SJSA1 (cell line): ENCODE measurements at places on chromosomes 13 and 19.

GRCh38 chr19:51415187-51415586 lies 2.3 kb downstream of the SIGLEC10 start:
- no peak for DNase-seq

DNA sequence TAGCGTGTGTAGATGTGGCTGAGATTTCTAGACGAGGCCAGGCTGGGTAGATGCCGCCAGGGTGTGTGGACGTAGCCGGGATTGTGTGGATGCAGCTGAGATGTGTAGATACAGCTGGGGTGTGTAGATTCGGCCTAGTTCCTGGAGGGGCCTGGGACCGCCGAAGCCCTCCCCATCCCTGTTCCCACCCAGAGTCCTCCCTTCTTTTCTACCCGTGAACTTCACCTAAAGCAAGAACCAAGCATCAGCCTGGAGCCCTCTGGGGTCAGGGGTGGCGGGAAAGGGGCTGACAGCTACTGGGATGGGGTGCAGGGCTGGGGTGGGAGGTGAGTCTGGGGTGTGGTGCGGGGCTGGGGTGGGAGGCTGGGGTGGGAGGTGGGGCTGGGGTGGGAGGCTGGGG lies 768 bp downstream of the TMPRSS9 start:
- no peak for DNase-seq

GRCh38 chr13:113304121-113304520 lies 7.1 kb downstream of the LAMP1 start:
- no peak for DNase-seq

DNA sequence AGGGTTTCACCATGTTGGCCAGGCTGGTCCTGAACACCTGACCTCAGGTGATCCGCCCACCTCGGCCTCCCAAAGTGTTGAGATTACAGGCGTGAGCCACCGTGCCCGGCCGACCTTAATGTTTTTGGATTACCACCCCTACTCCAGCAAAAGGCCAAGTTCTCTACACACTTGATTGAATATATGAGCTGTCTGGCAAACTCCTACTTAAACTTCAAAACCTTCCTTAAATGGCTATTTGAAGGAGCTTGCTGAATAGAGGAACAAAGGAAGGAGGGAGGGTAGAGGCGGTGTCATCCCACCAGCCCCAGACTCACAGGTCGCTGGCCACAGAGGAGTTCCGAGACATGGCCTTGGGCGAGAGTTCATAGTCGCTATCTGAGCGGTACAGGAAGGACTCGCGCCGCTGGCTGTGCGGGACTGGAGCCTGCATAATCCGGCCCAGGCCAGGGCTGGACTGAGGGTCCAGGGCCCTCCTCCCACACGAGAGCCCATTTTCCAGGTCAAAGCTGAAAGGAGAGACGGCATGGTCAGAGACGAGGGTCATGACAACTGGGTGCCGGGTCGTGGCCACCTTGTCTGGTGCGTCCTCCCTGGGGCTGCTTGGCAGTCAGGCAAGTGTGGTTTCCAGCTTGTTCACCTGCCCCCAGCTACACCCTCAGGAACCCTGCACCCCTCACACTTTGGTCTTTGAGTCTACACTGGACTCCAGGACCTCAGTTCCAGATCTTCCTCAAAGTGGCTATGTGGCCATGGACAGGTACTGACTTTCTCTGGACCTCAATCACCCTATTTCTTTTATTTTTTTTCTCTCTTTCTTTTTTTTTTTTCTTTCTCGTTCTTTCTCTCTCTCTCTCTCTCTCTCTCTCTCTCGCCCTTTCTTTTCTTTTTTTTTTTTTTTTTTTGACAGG lies 4.2 kb downstream of the PDE4C start:
- no peak for DNase-seq

DNA sequence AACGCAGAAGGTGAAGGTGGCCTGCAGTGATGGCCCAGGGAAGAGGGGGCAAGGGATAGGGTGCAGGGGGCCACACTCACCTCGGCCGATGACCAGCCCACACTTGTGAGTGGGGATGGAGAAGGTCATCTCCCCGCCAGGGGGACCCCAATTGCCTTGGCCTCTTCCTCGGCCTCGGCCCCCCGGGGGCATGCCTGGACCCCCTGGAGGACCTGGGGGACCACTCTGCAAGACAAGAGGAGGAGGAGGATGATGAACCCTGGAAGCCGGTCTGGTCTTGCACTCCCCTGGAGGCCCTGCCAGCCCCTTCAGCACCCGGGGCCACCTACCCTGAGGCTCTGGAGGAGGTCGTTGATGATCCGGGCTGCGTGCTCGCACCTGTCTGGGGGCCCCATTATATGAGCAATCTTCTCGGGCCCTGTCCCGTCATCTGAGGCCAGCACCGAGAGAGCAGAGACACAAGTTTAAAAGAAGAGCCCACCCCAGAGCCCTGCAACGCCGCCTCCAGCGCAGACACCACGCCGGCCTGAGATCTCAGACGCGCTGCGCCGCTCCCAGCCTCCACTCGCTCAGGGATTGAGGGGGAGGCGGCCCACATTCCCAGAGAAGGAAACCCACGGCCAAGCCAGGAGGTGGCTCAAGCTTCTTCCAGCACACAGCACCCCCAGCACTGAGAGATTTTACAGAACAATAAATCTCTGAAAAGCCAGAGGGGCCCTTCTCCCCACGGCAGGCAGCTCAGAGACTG lies 7.8 kb downstream of the KHSRP start:
- DNase-seq: no peak

DNA sequence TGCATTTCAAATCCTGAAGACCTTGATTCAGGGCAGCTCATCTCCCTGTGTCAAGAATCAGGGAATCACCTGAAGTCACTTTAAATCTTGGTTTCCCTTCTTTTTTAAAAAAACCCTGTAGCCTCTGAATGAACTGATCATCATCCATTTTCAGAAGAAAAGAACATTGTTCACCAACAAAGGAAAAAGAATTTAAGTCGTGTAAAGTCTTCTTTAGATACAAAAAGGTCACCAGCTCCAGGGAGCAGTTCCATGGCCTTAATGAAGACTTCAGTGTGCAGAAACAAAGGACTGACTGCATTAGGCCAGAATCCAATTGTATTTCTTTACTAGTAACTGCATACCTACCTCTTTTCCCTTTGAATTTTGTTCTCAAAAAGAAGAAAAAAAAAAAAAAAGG lies 245.0 kb downstream of the ABCC4 start:
- DNase-seq: no peak

DNA sequence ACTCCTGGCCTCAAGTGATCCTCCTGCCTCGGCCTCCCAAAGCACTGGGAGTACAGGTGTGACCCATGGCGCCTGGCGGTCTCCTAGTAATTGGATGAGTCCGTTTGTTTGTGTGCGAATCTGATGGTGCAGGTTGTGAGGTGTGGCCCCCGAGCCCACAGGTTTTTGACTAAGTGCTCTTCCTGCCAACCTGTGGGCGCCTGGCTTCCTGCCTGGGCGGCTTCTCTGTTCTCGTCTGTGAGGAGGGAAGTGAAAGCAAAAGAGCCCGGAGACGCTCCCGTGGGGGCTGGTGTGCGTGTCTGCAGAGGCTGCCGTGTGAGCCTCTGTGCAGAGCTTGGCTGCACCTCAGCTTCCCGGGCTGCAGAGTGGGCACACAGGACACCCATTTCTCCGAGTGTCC lies 10.0 kb downstream of the ARHGAP45 start:
- no peak for DNase-seq

DNA sequence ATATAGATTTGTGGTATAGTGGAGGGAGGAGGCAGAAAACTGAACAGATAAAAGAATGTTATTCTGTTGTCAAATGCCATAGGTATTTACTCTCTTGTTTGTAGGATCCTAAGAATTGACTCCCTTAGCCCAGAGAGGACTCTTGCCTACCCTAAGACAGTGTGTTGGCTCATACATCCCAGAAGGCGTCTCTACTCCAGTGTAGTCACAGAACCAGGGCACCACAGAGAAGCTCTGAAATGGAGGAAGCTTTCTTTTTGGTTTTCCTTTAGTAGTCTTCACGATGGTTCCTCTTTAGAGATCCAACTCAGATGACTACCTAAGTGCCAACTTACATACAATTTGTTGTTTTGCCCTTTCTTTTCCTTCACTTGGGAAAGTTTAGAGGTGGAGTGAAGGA lies 14.0 kb downstream of the GPR183 start:
- no peak for DNase-seq

DNA sequence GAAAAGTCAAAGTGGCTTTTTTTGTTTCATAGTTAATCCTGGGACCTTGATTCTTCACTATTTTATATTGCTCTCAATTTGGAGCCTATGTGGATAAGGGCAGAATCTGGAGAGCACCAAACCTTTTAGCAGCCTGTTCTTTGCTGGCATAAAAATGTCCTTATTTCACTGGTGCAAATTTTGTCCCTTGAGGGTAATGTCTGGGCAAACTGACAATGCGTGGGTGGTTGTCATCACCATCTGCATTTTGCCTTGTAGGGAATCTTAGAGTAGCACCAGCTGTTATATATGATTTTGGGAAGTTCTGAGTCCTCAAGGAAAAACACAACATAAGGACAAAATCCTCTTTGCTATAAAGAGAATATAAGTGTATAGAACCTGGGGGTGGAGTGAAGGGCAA lies 336.9 kb upstream of the HTR2A start:
- DNase-seq: no peak

- DNase-seq: no peak
These were observed at the start of gene ZSCAN1 for GRCh38 chr19:58033741-58034476. Gene ZSCAN1 (plus strand): TSS chr19:58034025. CDS start chr19:58037837, 3,812 bp downstream.

- DNase-seq: no peak
These were observed 747.2 kb downstream of the OLFM4 start for GRCh38 chr13:53775807-53776206.

DNA sequence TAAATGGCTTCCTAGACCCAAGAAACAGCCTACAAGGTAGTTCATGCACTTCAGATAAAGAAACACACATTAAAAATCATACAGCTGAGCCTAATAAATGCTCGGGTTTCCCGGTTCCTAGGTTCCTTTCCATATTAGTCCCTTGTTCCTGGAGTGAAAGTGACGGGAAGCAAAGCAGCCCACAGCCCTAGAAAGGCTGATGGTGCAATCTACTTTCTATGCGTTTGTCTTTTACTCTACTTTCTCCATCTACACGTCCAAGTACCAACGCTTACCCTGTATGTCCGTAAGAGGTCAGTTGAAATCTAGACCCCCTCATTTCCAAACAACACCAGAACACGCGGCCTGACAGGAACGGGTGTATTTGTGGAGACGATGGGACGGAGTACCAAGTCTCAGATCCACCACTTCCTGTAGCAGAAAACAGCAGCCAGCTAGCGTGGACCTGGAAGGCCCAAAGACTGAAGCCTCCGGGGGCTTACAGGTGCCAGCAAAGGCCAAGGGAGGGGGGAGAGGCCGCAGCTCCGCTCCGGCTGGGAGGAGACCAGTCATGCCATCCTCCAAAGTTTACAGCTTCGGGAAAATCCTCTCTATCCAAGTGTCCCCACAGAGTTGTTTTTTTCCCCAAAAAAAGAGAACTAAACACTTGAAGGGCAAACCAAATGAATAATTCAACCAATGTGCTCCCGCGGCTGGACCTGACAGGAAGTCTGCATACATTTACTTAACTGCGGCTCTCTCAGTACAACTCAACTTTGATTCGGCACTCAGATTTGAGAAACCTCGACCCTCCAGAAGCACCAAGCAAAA lies 34.1 kb downstream of the STK24 start:
- no peak for DNase-seq

DNA sequence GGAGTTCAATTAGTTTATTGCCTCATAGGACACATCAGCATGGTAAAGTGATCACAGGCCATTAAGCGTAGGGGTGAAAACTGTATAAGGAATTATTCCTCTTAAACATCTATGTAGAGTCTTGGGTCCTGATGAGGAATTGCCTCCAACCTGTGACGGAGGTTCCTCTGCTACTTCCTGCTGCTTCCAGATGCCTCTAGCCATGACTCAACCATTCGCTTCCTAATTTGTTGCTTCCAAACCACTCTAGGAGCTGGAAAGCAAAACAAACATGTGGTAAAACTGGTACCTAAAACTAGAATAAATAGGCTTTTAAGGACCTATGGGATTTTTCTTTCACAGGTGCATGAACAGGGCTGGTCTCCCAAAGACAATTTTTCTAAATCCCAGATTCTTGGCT lies 253.8 kb downstream of the KLF12 start:
- DNase-seq: no peak

DNA sequence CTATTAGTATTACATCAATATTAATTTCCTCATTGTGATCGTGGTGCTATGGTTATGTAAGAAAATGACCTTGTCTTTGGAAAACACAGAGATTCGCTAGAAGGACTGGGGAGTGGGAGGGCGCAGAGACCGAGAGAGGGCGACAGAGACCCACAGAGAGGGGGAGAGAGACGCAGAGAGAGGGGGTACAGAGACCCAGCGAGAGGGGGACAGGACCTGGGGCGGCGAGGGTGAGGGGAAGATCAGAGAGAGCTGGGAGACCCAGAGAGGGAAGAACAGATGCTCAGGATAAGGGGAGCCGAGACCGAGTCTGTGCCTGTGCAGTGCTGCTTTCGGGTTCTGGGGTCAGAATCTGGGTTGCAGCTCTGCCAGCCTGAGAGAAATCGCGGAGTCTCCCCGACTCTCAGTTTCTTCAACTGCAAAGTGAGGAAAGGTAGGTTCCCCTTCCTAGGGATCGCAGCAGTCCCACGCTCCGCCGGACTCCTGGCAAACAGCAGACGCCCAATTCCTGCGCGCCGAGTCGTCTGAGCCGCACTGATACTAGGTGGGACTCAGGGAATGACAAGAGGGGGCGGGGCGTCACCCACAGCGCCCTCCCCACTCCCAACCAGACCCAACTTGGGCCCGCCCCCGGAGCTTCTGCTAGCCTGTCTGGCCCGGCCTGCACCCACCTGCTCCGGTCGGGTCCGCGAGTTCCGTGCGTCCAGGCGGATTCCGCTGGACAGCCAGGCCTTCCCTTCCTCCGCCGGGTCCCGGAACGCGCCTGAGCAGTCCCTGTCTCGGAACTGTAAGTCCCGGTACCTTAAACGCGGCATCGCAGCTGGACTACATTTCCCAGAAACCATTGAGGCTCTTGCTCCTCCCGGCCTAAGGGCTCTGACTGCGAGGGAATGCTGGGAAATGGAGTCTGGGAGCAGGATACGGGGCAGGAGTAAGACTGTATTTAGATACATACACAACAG lies 15.3 kb downstream of the IZUMO2 start:
- peak; percentile 89 for DNase-seq

GRCh38 chr13:101474419-101474957 lies 22.0 kb downstream of the ITGBL1 start:
- peak; percentile 81 for DNase-seq

DNA sequence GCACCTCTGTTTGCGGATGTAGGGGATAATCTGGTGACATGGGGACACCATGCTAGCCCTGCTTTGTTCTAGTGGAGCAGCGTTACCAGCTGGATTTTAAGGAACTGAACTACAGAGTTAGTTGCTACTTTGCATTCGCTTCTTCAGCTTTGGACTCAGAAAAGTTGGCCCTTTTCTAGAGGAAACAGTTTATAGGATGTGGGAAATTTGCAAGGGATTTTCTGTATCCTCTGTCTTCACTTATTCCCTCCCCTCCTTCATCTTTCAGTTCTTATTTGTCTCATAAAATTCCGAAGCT lies 2.1 kb downstream of the GATAD2A start:
- DNase-seq: no peak

DNA sequence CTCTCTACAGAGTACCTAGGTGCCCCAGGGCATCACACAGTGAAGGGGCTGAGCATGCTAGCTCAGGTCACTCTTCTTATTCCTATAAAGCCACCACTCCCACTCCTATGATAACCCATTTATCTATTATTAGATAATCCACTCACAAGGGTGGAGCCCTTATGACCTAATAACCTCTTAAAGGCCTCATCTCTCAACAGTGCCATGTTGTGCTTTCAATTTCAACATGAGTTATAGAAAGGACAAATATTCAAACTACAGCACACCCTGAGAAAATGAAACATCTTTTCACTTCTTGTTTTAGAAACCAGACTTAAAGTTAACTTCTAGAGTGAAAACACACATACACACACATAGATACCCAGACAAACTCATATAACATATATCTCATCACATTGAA lies 1494.9 kb upstream of the MIR17HG start:
- DNase-seq: no peak
